ENCODE measurements at places on chromosomes 1 and 21. TPM values are rescaled to one million over a fixed set of nuclear protein-coding genes. Genes with fewer than 3 reads are reported as not detected.

Gene RGS13
- 0.15 TPM for polyA plus RNA-seq

Gene ERRFI1
- 7.6 TPM for polyA plus RNA-seq

Gene S100A16
- 54.7 TPM for polyA plus RNA-seq

Gene CA6
- not detected for polyA plus RNA-seq

Gene SYDE2
- polyA plus RNA-seq = 2.4 TPM

Gene CD164L2
- polyA plus RNA-seq = not detected

Gene PIGR
- polyA plus RNA-seq = 0.04 TPM

Gene CR1L
- polyA plus RNA-seq = not detected

Gene WARS2
- polyA plus RNA-seq = 20.4 TPM

Gene NEGR1
- 18.1 TPM for polyA plus RNA-seq

Gene PLA2G2F
- polyA plus RNA-seq = not detected

Gene FCGR3A
- 3.4 TPM for polyA plus RNA-seq

Gene NUAK2
- polyA plus RNA-seq = 0.71 TPM

Gene AGO1
- polyA plus RNA-seq = 9.4 TPM

Gene FCRL1
- polyA plus RNA-seq = 0.09 TPM

Gene FALEC
- 1.9 TPM for polyA plus RNA-seq

Gene DNAH14
- 4.4 TPM for polyA plus RNA-seq

Gene FNDC5
- 209 TPM for polyA plus RNA-seq

Gene SAMSN1
- 2.9 TPM for polyA plus RNA-seq

Gene RIMKLA
- 1.1 TPM for polyA plus RNA-seq

Gene SLAMF9
- polyA plus RNA-seq = not detected

Gene POU3F1
- polyA plus RNA-seq = 0.65 TPM

Gene DCDC2B
- polyA plus RNA-seq = 0.67 TPM

Gene PBX1
- polyA plus RNA-seq = 55.4 TPM

Gene TDRD10
- 3.3 TPM for polyA plus RNA-seq

Gene RIPPLY3
- polyA plus RNA-seq = 0.17 TPM

Gene CCDC17
- polyA plus RNA-seq = 1.8 TPM

Gene CSF1
- 14.4 TPM for polyA plus RNA-seq

Gene LAMC2
- polyA plus RNA-seq = 2.6 TPM

Gene GPATCH4
- polyA plus RNA-seq = 26.3 TPM

Data from hindlimb muscle (tissue), 1 donor.